Fibroblast of skin of right biceps (primary cell): ENCODE measurements at places on chromosomes 2 and 18.

DNA sequence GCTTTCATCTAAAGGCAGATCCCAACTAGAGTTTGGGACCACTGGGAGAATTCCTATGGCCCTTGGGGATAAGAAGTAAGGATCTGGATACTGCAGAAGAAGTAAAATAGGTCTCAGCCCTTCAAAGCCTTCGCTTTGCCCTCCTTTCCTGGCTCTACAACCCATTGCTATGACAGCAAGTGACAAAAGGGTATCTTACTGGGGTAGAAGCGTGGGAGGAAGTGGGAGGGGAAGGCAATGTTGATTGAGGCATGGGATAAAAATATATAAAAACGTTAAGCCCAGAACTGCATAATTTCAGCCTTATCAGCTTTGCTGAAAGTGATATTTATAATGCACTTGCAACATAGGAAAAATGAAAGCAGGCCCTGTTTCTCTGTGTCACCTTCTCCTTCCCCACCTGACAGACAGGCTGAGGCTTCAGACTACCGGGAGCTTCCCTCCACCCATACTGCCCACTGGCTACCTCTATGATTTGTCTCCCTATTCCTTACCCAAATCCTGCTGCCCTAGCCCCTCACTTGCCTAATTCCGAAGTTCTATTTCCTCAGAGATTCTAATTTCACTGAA is 14.9 kb upstream of the SOS1 start:
- DNase-seq = no peak

- DNase-seq = no peak
Measured at GRCh38 chr18:69402533-69402989, 1.9 kb downstream of the DOK6 start.

GRCh38 chr2:69989009-69989408 is 27.6 kb upstream of the ASPRV1 start:
- no peak for DNase-seq

DNA sequence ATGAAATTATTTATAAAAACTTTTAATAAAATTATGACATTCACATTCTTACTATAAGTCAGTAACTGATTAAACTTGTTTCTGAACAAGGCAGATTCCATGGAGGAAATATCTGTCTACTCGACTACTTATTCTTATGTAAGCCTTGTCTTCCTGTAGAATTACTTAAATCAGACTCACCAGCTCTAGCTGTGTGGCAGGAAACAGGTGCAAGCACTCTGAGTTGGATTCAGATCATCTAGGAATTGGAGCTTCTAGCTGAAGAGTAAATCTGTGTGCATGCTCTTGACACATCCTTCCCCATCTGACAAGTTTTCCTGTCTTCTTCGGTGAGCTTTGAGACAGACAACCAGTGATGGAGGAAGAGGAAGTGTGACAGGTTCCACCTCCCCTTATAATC is 284.7 kb downstream of the TRIB2 start:
- DNase-seq = no peak

- DNase-seq = peak; percentile 78
Measured at GRCh38 chr2:159635006-159635789, 18.9 kb upstream of the BAZ2B start.

DNA sequence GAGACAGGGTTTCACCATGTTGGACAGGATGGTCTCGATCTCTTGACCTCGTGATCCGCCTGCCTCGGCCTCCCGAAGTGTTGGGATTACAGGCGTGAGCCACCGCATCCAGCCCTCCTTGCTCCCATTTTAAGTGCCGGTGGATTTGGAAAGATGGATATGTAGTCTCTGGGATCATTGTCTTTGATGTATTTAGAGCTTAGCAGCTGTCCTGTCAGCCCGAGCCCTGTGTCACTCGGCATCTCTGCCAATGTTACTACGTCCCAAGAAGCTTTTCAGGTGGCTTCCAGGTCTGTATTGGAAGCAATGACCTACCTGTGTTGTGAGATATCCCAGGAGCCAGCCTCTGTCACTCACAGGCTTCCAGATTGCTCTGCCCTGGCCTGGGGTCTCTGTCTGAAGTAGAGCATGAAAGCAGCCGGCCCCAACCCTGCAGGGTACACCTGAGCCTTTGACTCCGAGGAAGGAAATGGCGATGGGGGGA is 35.3 kb downstream of the MAP4K4 start:
- DNase-seq = no peak

DNA sequence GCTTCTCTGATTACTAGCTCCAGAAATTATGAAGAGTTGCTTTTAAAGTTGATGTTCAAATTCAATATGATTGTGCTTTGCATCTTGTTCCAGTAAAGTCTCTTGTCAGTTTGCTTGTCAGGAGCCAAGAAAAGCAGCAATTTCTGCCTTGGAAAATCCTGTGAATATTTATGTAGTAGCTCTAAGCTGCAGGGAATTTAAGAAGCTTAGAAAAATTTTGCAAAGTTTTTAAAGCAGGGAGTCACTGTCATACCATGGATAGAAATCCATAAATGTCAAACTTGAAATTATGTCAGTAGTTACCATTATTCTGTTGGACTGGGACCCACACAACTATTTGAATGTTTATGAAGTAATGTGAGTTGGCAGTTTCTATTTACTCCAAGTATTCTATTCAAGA is 169.3 kb downstream of the TMEM200C start:
- DNase-seq = no peak

DNA sequence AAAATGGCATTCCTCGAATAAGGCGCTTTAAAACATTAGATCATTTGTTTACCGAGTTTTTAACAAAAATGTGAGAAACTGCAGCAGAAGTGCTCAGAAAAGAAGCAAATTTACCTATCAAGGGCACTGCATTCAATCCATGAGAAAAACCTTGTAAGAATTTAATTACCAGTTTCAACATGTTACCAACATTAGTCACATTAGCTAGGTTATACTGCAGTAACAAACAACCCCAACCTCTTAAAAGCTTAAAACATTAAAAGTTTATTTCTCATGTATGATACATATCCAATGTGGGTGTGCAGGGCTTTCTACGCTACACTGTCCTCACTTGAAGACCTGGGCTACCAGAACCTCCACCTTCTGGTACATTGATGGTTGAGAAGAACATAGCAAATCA is 68.1 kb upstream of the CCBE1 start:
- no peak for DNase-seq

DNA sequence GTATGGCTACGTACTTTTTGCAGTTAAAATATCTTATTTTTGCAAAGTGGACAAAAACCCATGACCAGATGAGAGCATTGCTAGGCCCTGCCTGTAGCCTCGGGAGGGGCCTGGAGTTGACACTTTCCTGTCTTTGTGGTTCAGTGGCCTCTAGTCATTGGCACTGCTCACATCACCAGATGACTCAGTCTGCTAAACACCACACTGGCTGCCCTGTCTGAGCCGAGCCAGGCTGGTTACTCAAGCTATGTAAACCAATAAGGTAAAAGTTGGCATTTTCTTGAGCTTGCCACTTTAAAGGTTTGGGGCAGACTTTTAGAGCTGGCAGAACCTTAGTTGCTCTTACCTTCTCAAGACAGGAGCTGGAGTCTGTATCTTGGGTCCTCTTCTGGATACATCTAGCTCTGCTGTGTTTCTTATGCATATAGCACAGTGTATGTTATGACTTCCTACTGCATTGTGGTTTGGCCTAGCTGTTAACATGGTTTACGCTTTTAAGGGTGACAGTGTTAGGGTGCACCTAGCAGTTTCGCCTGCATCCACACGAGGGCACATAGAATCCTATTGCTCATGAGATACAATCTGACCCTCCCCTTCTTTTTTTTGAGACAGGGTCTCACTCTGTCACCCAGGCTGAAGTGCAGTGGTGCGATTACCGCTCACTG is 76.4 kb downstream of the AP1S3 start:
- peak; percentile 80 for DNase-seq

GRCh38 chr18:58788971-58789875 is 75.5 kb upstream of the ZNF532 start:
- peak; percentile 70 for DNase-seq

DNA sequence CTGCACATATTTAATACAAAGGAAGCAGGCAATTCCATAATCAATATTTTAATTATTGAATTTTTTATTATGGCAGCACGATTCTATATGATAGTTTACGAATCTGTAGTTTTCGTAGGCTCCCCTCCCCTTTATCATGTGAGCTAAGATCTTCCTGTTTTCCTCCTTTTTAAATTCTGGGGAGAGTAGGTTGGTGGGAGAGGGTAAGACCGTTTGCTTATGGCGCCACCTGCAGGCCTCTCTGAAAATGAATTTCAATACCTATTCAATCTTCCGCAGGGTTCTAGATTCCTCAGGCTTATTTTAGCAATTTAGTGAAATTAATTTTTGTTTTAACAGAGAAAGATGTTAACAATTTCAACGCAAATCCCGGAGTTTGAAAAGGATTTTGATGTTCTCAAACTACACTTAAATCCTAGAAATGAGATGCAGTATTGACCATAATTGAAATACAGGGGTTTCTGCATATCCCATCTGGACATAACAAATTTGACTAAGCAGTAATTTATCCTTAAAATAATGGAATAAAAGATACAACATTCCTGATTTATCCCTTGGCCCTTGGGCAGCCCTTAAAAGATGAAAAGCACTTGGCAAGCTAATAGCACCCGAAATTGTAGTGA is 12.8 kb upstream of the GBX2 start:
- peak; percentile 72 for DNase-seq

GRCh38 chr18:35096677-35097011 is 55.4 kb downstream of the MAPRE2 start:
- no peak for DNase-seq

- DNase-seq = peak; percentile 75
Measured at GRCh38 chr2:20184067-20184938, 40.6 kb downstream of the SDC1 start.

GRCh38 chr2:82198809-82199492 is 1894.4 kb upstream of the LRRTM1 start:
- DNase-seq = no peak
